ENCODE measurements at places on chromosomes 7 and 10.

- DNase-seq, result no peak
These were observed 125.9 kb downstream of the PAXIP1 start for GRCh38 chr7:154877031-154877430.

DNA sequence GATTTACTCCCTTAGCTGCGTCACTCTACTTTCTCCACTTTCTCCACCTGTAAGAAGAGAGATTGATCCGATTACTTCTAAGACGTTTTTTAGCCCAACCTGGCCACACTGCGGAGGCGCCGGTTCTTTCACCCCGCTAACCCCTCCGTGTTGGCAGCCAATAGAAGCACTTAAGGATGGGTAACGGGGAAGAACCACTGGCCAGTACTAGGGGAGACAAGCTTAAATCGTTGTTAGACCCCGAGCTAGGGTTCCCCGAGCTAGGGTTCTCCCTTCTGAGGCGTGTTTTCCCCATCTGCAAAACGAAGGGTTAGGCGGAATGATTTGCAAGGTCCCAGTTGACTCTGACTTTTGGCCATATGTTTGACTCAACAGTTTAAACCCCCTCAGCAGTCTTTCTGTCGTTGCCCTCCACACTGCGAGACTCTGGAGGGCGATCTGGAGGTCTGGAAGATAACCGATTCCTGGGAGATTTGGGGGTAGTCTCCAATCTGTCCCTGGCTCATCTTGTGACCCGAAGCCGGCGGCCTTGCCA is 644 bp downstream of the UMAD1 start:
- DNase-seq, result no peak

DNA sequence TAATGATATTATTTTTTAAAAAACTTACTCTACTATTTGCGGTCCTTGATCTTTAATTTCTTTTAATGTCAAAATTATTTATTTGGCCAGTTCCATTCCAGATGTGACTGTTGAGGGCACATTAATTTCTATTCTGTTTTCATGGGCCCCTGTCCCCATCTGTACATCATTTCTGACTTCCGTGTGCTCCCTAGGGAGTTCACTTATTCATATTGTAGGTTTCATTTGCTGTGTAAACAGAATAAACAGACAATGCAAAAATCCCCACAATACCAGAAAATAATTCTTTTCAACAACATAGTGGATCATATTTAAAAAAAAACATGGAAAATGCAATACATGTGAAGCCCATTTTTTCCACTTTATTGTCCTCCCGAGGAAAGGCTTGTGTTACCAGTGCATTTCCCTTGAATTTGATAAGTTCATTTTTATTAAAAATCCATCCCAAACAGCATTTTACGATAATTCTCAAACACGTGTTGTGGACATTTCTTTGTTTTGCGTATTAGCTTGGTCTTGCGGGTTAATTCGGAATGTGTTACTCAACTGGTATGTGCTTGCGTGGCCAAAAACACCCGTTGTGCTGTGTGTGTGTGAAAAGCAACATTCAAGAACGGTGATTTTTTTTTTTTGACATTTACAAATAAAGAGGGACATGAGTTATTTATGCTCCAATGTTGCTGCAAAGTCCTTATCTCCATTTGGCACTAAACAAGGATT is 138.4 kb downstream of the MGMT start:
- DNase-seq, result no peak

DNA sequence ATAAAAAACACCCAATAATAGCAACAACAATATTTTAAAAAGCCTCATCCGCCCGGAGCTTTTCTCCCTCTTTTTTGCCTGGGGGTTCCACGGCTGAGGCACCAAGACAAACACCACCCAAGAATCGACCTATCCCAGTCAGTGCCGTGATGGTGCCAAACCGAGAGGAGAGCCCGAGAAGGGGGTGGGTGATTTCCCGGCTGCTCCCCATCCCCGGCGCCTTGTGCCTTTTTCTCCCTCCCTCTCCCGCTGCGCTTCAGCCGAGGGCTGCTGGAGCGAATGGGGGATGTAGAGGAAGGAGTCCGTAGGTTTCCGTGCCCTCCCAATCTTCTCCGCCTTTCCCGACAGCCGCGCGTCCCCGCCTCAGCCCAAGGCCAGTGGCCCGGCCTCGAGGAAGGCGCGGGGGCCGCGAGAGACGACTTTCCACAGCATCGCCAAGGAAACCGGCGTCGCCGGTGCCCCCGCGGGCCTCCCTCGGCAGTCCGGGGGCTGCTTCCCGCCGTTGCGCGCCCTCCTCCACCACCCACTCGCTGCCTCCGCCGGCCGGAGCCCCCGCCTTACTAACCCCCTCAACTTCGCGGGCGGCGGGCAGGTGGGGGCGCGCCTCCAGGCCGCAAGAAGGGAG is 1.3 kb downstream of the EGR2 start:
- no peak for DNase-seq

DNA sequence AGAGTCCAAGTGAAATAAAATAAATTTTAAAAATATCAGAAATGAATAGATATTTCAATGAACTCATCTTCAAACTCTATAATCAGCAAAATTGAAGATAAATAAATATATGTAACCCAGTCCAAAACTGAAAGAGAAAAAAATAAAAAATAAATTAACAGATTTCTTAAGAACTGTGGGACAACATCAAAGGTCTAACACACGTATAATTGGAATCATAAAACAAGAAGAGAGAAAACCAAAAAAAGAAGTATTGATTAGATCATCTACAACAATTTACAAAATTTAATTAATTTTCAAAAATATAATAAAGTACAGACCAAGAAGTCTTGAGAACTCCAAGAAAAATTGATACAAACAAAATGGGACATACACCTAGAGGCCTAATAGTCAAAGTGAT is 625.8 kb upstream of the SORCS1 start:
- no peak for DNase-seq

DNA sequence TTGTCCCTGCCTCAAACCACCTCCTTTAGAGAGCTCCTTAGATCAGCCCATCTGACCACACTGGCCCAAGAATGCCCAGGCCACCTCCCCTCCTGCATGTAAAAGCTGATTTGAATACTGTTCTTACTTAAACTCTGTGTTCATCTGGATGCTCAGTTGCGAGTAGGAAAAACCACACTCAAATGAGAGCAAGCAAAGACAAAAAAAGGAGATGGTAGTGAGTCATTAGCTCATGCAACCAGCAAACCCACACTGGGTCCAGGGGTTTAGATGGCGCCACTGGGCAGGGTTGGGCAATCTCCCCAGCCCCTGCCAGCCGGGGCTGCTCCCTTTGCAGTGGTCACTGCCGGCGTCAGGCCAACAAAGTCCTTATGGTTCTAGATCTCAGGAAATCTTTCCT is 32.7 kb downstream of the TSPAN15 start:
- DNase-seq, result no peak

- no peak for DNase-seq
These were observed 35.8 kb upstream of the ZC3HAV1L start for GRCh38 chr7:139071680-139072079.

DNA sequence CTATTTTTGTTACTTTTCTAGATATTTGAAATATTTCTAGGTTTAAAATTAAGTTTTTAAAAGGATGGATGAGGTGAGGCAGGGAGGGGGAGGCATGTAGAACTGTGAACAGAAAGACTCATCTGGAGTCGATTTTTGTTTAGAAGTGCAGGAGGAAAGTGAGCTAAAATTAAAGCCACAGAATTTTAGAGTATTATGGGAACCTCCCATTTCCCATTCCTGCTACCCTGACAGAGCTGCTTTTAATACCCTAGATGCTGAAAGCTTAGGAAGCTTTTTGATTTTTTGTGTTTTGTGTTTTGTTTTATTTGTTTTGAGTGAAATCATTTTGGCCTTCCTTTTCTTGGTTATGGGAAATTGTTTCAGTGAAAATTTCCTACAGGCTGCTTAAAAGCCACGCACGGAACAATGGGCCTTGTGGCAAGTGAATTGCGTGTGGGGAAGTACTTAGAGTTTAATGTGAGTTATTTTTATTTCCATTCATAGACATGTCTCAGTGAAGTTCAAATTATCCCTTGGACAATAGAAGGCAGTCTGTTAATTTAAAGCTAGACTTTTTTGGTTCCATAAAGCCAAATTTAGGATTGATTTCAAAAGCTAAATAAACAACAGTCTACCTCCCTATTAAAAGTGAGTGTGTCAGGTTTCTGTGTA is 102.0 kb upstream of the HDAC9 start:
- DNase-seq, result no peak

- no peak for DNase-seq
These were observed 994 bp upstream of the LRGUK start for GRCh38 chr7:134126146-134126545.

- no peak for DNase-seq
These were observed 28.0 kb downstream of the ITPRIP start for GRCh38 chr10:104309980-104310978.

- no peak for DNase-seq
These were observed 24.1 kb upstream of the CHST15 start for GRCh38 chr10:124117511-124117785.

GRCh38 chr7:41241641-41242040 is 461.2 kb downstream of the INHBA start:
- DNase-seq, result no peak

DNA sequence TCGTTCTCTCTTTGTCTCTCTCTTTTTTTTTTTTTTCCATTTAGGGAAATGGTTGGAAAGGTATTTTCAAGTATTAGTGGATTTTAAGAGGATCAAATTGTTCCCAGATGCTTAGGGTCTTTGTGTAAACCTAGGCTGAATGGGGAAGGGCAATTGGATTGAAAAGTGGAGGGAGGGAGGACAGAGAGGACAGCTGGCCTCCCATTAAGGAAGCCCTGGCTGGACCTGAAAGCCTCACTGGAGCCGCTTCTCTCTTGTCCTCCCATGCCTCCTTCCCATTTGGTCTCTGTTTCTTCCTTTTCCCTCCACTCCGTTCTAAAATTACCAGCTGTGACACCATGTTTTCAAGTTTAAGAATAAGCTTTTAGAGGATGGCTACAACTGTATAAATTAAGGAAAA is 104.1 kb downstream of the TACC2 start:
- no peak for DNase-seq
